ENCODE measurements at places on chromosomes 2 and 18.

DNA sequence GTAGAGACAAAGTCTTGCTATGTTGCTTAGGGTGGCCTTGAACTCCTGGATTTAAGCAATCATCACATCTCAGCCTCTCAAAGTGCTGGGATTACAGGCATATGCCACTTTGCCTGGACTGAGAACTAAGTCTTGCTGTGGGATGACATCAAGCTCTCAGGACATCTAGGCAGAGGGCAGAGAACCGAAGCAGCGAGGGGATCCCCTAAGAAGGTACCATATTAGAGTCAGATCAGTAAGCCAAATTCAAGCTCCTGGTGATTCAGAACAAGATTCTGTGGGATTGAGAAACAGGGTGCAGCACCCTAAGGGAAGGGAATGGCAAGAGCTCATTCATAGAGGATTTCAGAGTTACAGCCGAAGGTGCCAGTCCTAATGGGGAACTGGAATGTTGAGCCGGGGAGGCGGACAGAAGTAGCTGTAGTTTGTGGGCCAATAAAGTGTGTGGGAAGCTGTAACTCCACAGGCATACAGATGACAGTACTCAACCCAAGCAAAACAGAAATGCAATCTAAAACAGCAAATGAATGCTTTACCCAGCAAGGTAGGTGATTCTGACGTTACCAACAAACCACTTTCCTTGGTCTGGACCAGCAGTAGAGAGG, 30.9 kb downstream of the EPHA4 start:
- no peak for DNase-seq

GRCh38 chr2:62665446-62665845, 40.1 kb upstream of the EHBP1 start:
- no peak for DNase-seq

GRCh38 chr2:38661306-38661705, 4.6 kb upstream of the GALM start:
- no peak for DNase-seq

- DNase-seq = no peak
These were observed 142.7 kb downstream of the CYP26B1 start for GRCh38 chr2:72004976-72005375.

DNA sequence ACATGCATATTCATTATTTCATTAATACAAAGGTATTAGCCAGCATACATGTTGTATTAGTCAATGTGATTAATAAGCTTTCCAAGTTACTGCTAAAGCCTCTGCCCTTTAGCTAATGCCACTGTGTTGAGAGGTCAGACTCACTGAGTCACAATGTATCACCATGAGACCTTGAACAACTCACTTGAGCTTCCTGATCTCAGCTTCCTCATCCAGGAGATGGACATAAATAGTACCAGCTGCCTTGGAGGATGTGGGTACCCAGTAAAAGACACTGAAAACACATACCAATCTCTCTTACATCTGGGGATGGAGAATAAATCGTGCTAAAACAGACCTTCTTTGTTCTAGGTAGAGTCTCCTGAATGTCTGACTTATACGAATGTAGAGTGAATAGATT, 224.6 kb downstream of the EPHA4 start:
- DNase-seq = no peak

DNA sequence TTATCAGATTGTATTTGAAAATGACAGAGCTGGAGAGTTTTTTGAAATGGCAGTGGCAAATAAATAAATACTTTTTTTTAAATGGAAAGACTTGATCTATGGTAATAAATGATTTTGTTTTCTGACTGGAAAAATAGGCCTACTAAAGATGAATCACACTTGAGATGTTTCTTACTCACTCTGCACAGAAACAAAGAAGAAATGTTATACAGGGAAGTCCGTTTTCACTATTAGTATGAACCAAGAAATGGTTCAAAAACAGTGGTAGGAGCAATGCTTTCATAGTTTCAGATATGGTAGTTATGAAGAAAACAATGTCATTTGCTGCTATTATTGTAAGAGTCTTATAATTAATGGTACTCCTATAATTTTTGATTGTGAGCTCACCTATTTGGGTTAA, 30.9 kb downstream of the CD28 start:
- DNase-seq = no peak

- DNase-seq = no peak
These were observed 163.1 kb downstream of the LAMA1 start for GRCh38 chr18:6954501-6954900.

DNA sequence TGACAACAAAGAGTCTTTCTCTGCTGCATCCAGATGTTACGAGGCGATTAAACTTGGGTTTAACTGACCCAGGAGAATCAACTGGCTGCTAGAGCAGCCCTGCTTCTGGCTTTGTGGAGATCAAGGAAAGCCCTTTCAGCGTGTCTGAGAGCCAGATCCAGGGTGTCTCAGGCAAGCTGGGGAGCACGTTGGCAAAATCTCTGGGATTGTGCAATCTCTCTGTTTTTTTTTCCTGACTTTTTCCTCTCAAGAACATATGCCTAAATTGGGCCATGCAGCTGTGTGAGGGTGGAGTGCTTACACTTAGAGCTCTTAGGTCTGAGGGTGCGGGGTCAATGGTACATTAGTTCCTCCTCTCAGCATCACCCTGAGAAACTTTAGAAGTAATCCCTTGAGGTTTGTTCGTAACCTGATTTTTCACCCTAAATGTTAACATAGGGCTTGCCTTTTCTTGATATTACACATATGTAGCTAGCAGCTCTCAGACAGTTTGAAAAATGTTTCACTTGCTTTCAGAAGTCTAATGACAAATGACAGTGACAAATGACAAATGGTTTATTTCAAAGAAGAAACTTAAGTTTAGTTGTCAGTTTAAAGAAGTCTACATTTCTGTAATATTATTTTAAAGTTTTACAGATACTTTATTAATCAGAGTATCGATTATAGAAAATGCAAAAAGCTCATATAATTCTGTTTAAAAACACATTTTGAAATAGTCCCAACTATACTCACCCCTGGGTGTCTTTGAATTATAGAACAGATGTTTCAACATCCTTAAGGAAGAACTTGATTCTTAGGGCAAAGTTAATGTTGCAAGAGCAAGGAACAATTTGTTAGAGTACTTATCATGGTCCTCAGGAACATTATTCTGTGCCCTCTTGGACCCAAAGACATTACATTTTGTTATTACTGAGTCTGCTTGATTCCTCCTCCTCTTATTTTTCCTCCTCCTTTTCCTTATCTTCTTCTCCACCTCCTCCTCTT, 38.4 kb upstream of the ZSWIM2 start:
- DNase-seq = peak; percentile 85

DNA sequence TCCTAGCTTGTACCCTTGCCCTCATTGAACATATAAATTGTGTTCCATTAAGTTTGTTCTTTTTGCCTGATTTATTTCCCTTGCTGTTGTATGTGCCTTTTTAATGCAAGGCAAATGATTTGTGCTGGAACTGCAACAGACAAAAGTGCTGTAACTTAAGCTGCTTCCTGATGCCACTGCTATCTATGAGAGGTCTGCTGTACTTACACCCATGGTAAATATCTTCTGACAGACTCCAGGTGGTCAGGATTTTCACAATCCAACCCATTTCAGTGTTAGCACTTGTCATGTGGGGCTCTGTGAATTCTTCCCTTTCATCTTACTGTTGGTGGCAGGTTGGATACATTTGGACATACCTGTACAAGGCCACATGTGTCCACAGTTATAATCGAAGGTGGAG, 63.5 kb downstream of the ARHGAP15 start:
- DNase-seq = no peak

- DNase-seq = no peak
These were observed 17.5 kb upstream of the TMEM163 start for GRCh38 chr2:134736167-134736880.

DNA sequence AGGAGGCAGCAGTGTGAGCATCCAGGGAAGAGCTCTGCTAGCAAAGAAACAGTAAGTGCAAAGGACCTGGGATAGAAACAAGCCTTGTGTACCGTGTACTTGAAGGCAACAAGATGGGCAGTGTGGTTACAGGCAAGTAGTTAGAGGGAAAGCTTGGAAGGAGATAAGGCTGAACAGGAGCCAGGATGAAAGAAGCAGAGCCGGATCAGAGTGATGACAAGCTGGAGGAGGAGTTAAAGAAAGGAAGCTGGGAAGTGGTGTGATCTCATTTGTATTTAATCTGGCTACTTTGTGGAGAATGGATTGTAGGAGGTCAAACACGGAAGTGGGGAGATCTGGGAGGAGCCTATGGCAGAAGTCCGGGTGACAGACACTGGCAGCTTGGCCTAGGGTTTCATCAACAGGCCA, 44.7 kb upstream of the VPS54 start:
- no peak for DNase-seq

GRCh38 chr2:98422449-98422848, 22.2 kb upstream of the INPP4A start:
- no peak for DNase-seq

GRCh38 chr2:176534798-176535466, 265.7 kb downstream of the MTX2 start:
- peak; percentile 47 for DNase-seq

DNA sequence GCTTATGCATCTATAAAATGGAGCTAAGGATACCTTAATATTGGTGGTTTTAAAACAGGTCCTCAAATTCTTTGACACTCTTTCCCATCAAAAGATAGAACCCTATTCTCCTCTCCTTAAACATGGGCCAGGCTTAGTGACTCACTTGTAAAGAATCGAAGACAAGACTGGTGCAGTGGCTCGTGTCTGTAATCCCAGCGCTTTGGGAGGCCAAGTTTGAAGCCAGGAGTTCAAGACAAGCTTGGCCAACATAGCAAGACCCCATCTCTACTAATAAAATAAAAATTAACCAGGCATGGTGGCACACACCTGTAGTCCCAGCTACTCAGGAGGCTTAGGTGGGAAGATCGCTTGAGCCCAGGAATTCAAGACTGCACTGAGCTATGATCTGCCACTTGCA, 44.5 kb downstream of the CYBRD1 start:
- DNase-seq = no peak

GRCh38 chr2:60158262-60158661, 395.2 kb downstream of the BCL11A start:
- DNase-seq = no peak

GRCh38 chr2:7829241-7829640, 852.6 kb upstream of the ID2 start:
- no peak for DNase-seq

GRCh38 chr18:24270358-24270936, 127.2 kb downstream of the OSBPL1A start:
- no peak for DNase-seq

GRCh38 chr2:210562091-210562490, 5.7 kb downstream of the CPS1 start:
- no peak for DNase-seq

GRCh38 chr2:225120186-225120585, 77.9 kb upstream of the DOCK10 start:
- DNase-seq = peak; percentile 19

- no peak for DNase-seq
These were observed 585 bp upstream of the MOB1A start for GRCh38 chr2:74179063-74179865.

GRCh38 chr2:60331115-60331809, 222.2 kb downstream of the BCL11A start:
- no peak for DNase-seq

DNA sequence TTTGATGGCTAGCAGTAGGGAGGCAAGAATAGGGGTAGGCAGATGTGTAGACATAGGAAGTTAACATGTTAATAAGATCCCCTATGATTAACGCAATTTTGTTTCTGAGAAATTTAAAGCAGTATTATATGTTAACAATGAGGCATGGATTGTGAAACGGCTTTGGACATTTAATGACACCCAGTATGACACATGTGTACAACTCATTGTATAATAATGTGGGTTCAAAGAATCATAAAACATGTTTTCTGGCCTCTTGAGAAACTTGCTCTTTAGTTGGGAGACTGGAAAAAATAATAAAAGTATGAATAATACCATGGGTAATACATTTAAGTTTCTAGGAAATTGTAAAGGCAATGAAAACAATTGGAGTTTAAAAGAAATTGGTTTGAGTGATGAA, 332.1 kb upstream of the CDH20 start:
- DNase-seq = no peak

GRCh38 chr2:25711675-25712354, 38.4 kb upstream of the DTNB start:
- DNase-seq = no peak

GRCh38 chr2:121372082-121372481, 87.1 kb upstream of the TFCP2L1 start:
- no peak for DNase-seq

- DNase-seq = no peak
These were observed 204.6 kb downstream of the MTX2 start for GRCh38 chr2:176473851-176474250.

DNA sequence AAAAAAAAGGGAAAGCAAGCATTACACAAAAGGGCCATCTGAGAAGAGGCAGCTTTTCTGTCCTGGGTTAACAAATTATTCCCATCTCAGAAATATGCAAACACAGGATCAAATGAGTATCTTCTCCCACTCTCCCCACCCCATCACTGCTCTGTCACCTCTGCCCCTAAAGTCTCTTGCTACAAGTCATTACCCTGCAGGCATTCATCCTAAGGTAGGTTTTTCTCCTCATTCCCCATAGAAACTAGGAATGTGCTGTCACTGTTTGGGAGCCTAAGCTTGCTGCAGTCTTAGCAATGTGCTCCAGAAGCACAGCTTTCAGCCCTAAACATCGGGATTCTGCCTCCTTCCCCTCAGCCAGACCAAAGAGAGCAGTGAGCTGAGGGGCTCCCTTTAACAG, 3.6 kb downstream of the LRRTM1 start:
- no peak for DNase-seq

DNA sequence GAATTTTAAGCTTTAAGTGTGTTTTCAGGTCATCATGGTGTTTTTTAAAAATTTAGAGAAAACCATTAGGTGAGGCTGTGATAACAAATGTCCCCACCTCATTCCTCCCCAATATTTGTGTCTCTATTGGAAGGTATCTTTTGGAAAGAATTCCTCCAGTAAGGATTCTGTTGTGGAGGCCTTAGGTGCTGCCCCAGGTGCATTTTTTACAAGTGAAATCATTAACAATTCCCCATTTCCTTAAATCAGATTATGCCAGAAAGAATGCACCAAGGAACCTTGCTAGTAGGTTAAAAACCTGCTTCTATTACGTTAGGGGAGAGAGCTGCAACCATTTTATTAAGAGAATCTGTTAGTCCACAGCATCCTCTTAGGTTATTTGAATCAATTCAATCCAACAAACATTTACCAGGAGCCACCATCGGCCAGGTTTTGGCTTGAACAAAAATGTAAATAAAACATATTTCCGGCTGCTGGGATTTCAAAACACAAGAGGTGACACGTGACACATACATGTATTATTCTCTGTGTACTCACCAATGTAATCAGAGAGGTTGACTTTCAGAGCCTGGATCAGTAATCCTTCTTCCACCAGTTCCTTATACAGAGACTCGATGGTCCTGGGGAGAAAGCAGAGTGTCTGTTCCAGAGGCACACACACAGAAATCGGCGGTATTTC, 112.5 kb upstream of the ASB18 start:
- DNase-seq = no peak
